GM23248 (cell line): ENCODE measurements at places on chromosomes 12 and 14. TPM values are rescaled to one million over a fixed set of nuclear protein-coding genes. Genes with fewer than 3 reads are reported as not detected.

- H3K27ac ChIP-seq = no peak overlapping the region
- no peak overlapping the region for H3K4me3 ChIP-seq
- DNase-seq = no peak
- no peaks in the 10 kb centered on the region for H3K27me3 ChIP-seq
- H3K4me1 ChIP-seq = no peaks in the 10 kb centered on the region
- no peaks in the 10 kb centered on the region for H3K36me3 ChIP-seq
Measured at GRCh38 chr14:27190296-27190695, 592.5 kb upstream of the NOVA1 start.

Gene SPRYD4
- 1.8 TPM in 2 replicates for total RNA-seq

Gene THTPA
- 21.0 and 33.8 TPM in 2 replicates for total RNA-seq

DNA sequence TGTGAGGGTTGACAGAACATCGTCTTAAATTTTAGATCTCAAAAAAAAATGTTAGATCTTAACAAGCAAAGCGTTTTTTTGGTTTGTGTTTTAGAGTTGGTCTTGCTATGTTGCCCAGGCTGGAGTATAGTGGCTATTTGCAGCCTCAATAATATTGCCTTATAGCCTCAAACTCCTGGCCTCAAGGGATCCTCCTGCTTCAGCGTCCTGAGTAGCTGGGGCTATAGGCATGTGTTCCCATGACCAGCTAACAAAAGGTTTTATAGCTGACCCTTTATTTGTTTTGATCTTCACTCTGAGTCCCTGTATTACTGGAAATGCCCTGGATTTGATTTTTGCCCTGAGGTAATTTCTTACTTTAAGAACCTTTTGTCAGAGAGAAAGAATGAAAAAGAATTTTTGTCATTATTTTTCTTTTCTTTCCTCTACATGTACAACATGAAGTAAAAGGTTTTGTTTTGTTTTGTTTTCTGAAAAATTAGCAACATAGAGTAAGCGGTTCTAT lies 5.2 kb downstream of the INHBC start:
- no peaks in the 10 kb centered on the region for H3K4me1 ChIP-seq
- H3K4me3 ChIP-seq = no peak overlapping the region
- no peak overlapping the region for H3K27ac ChIP-seq

Gene KCNC2
- not detected in 2 replicates for total RNA-seq

Gene KRT6C
- total RNA-seq = not detected in 2 replicates

- no peaks in the 10 kb centered on the region for H3K4me1 ChIP-seq
- no peak overlapping the region for H3K27ac ChIP-seq
- H3K36me3 ChIP-seq = no peaks in the 10 kb centered on the region
- H3K4me3 ChIP-seq = no peak overlapping the region
- H3K27me3 ChIP-seq = peaks cover 24% of the 10 kb centered on the region; the same call in 1 of the 2 replicates
- peak; percentile 43 for DNase-seq
Measured at GRCh38 chr14:93936245-93936644, 9.1 kb downstream of the FAM181A start.

- no peaks in the 10 kb centered on the region for H3K27me3 ChIP-seq
- no peak overlapping the region for H3K27ac ChIP-seq
- no peak overlapping the region for H3K4me3 ChIP-seq
- H3K4me1 ChIP-seq = peaks cover 25% of the 10 kb centered on the region
- peak; percentile 27 for DNase-seq
- no peaks in the 10 kb centered on the region for H3K36me3 ChIP-seq
Measured at GRCh38 chr12:75710361-75711069, 199.1 kb upstream of the KRR1 start.

DNA sequence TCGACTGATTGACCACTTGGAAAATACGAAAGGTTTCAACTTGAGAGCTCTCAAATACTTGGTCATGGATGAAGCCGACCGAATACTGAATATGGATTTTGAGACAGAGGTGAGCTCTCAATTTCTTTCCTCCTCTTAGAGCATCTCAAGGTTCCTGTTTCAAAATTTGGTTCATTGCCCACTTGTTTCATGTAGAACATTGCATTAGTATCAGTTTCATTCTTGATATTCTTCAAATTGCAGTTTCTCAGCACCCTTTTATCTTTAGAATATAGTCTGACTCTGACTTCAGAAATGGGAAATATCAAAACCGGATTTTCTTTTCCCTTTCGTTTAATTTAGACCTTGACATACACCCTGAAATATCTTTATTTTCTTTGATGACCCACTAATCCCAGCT lies 8.8 kb downstream of the DDX47 start:
- no peaks in the 10 kb centered on the region for H3K27me3 ChIP-seq
- DNase-seq = no peak
- peaks cover 70% of the 10 kb centered on the region for H3K36me3 ChIP-seq
- H3K27ac ChIP-seq = no peak overlapping the region
- peaks cover 61% of the 10 kb centered on the region for H3K4me1 ChIP-seq
- H3K4me3 ChIP-seq = no peak overlapping the region

Gene KLRF1
- not detected in 2 replicates for total RNA-seq

DNA sequence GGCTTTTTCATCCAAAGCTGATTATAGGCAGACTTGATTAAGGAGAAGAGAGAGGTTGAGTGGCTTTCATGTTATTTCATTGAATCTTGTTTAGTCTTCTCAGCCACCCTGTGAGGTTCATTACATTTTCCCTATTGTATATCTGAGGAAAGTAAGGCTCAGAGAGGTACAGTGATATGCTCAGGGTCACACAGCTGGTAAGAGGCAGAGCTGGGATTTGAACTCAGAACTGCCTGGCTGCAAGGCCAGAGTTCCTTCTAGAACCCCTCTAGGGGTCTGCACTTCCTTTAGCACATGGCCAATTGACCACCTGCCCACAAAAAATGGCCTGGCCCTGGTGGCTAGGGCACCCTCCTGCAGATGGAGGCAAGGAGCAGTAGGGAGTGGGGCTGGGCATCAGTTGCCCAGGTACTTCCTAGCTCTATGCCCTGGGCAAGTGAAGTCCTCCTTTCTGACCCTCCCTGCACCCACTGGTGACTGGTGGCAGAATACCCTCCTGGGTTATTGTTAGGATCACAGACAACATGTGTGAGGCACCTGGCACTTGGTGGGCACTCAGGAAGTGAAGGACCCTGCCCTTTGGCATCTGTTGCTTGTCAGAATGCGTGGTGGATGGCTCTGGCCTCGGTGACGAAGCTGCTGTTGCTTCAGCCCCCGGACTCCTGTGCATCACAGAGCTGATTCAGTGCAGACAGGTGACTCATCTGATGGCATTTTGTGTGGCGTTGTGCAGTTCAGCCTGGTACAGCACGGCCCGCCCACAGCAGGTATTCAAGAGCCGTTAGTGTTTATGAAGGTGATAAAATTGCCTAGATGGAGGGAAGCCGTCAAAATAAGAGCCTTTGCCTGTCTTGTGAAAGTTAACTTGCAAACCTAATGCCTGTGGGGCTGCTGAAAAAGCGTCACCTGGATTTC lies 115.8 kb downstream of the SLC25A47 start:
- peak overlapping the region; percentile 7; the same call in 1 of the 2 replicates for H3K4me3 ChIP-seq
- H3K36me3 ChIP-seq = no peaks in the 10 kb centered on the region
- H3K27ac ChIP-seq = peak overlapping the region; percentile 87
- H3K27me3 ChIP-seq = no peaks in the 10 kb centered on the region
- peak; percentile 97 for DNase-seq

Gene OR4E2
- not detected in 2 replicates for total RNA-seq

- no peak overlapping the region for H3K27ac ChIP-seq
- H3K27me3 ChIP-seq = no peaks in the 10 kb centered on the region
- H3K4me1 ChIP-seq = no peaks in the 10 kb centered on the region
- no peak overlapping the region for H3K4me3 ChIP-seq
Measured at GRCh38 chr12:112627851-112628250, 163.7 kb upstream of the RPH3A start.
